Lower leg skin (tissue), 4 donors: ENCODE measurements at places on chromosomes 11 and 22. TPM values are rescaled to one million over a fixed set of nuclear protein-coding genes. Genes with fewer than 3 reads are reported as not detected.

The RAB39A gene
- total RNA-seq: not detected

The ZBTB16 gene
- total RNA-seq: 256 TPM

The IGF2 gene
- 4.5 TPM for total RNA-seq

The PATE4 gene
- total RNA-seq: not detected

The SCO2 gene
- total RNA-seq: 4.8 TPM

The ENTHD1 gene
- total RNA-seq: not detected

The TH gene
- total RNA-seq: 0.36 TPM

The TYR gene
- 11.4 TPM for total RNA-seq

The FUT4 gene
- total RNA-seq: 1.3 TPM

The SYTL2 gene
- total RNA-seq: 13.2 TPM

- DNase-seq: no peak
These were observed 40.1 kb upstream of the SCN3B start for GRCh38 chr11:123694551-123694950.

DNA sequence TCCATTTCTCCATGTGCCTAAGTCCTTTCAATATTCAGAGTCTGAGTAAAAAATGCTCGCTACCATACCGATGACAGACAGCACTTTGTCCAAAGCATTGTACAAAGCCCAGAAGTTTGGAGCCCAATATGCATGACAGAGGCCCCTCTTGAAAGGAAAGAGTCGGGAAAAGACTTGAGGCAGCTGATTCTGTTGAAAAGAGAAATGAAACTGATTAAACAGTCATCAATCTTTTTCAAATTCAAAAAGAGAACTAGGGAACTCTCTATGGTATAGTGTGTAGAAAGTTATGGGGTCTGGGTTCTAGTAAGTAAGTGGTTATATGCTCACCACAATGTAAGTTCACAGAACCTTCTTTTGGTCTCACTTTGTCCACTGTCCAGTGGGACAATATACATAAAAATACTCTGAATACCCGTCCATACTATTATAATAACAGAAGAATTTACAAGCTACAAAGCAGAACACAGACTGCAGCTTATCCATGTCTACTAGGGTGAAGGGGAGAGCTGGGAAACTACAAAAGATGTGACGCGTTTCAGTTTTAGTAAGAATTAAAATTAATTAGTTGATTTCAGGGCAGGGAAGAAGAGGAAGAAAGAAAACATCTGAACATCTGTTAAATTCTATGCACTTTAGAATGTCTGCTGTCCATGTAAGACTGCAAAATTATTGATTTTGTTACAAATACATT, 26.7 kb downstream of the ALG8 start:
- DNase-seq: no peak

DNA sequence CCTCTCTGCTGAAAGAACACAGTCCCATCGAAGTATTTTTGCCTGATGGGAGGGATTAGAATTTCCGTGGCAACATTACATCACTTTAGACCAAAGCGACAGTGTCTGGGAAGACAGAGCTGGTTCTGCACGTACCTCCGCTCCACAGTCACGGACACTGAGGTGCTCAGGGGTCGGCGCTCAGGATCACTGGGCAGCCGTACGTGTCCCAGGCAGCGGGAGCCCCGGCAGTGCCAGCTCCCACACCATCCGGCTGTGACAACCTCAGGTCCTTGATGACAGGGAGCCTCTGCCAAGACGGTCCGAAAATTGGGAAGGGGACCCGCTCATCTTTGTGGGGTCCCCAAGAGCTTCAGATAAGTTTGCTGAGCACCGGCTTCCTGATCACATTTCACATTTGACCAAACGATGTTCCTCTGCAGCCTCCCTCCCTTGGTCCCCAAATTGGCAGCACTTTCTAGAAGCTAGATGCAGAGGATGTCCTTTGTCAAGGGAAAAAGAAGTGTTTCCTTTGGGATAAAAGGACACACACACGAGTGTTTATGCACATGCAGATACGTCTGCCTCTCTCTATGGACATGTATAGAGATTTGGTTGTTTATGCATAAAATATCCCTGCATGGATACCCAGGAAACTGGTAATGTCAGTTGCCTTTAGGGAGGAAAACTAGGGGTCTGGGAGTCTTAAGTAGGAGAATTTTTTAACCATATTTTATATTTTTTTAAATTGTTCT, 61.6 kb upstream of the LINC01488 start:
- no peak for DNase-seq

DNA sequence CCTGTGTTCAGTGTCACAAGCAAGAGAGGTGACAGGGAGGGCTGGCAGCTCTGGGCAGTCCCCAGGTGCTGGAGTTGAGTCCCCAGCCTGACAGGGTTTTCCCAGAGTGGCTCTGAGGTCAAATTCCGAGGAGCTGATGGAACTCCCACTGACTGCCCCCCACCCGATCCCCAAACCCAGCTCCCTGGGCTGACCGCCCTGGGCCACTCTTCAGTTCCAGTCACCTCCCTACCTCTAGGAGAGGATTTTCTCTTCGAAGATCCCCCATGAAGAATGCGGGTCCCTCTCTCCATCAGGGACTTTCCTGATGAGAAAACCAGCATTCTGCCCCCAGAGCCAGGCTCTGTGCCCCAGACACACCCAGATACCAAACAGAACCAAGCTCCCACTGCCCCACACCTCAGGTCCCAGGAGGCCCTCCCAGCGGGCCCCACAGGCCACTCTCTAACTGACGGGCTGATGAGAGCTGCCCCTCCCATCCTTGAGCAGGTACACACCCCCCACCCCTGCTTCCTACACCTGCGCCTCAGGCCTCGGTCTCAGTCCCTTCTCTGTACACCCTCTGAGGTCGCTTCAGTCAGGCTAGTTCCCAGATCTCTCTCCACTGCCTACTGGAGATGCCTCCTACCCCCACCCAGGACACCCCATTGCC, 12.1 kb upstream of the RAC2 start:
- no peak for DNase-seq

DNA sequence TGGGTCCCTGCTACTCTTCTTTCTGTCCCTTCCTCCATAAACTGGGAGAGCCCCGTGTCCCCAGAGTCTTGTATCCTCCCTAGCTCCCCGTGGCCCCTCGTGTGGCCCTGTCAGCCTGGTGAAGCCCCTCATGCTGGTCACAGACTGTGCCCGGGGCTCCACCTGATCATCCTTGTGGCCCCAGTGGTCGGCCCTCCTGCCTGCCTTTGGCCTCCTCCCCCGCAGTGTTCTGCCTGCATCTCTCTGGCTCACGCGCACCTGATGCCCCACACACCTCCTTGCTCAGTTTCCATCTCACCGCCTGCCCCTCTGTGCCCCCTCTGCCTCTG, 1.2 kb upstream of the CABP2 start:
- no peak for DNase-seq

GRCh38 chr11:120601536-120601935, 90.0 kb downstream of the GRIK4 start:
- DNase-seq: no peak

DNA sequence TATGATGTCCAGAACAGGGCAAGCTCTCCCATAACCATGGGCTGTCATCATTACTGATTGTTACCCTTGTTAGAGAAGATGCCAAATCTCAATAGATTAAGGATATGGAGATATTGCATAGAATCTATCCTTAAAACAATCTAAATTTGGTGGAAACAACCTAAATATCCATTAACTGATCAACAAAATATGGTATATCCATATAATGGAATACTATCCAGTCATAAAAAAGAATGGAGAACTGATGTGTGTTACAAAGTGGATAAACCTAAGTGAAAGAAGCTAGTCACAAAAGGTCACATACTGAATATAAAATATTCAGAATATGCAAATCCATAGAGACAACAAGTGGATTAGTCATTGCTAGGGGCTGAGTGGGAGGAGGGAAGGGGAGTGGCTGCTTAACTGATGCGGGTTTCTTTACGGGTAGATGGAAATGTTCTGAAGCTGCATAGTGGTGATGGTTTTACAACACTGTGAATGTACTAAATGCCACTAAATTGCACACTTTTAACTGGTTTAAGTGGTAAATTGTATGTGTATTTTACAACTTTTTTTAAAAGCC, 36.1 kb upstream of the SMCO4 start:
- no peak for DNase-seq

- no peak for DNase-seq
These were observed 549.1 kb downstream of the INSC start for GRCh38 chr11:15663777-15664218.
